ENCODE measurements at places on chromosomes 7 and 10.

DNA sequence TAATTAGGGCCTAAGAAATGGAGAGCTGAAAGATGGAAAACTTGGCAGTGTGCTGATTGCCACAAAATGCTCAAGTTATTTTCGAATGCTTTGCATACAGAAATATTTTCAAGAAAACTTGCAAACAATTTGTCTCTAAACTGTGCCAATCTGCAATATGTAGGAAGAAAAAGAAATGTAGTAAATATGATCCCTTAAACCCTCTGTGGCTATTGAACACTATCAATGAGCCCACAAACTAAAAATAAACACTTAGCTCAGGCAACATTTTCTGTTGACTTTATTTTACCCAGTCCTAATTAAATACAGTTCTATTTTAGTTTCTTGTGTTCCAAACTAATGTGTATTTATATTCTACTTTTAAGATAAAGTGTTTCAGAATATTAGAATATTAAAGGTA is 342.1 kb downstream of the SEMA3D start:
- no peak for DNase-seq

DNA sequence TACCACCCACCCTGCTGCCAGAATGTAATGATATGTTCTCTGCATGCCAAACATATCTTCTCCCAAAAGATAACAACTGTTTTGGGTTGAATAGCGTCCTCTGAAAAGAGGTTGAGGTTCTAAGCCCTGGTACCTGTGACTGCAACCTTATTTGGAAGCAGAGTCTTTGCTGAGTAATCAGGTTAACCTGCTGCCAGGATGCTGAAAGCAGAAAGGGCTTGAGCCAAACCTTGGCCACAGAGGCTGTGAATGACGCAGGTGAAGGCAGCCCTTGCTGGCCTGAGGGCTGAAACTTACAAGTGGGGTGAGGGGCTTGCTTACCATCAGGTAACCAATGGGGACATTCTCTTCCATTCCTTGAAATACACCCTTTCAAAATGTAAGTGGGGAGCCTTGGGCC is 151.8 kb upstream of the RHEB start:
- DNase-seq = no peak

DNA sequence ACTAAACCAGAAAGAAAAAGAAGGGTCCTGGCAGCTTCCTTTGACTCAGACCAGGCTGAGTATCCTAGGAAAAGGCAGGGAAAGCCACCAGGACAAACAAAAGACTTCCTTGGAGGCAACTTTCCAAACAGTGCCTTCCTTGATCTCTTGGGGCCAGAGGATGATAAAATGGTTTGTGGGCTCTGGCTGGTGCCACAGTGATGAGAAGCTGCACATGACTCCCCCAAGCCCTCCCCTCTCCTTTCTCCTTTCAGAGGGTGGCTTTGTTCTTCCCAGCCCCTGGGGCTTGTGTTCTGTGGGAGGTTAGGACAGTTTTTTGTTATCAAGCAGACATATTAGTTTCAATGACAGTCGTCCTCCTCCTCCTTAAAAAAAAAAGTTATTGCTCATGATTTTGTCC is 183.2 kb downstream of the SEM1 start:
- no peak for DNase-seq

GRCh38 chr7:150948791-150949251 is 29.3 kb downstream of the KCNH2 start:
- DNase-seq = no peak

DNA sequence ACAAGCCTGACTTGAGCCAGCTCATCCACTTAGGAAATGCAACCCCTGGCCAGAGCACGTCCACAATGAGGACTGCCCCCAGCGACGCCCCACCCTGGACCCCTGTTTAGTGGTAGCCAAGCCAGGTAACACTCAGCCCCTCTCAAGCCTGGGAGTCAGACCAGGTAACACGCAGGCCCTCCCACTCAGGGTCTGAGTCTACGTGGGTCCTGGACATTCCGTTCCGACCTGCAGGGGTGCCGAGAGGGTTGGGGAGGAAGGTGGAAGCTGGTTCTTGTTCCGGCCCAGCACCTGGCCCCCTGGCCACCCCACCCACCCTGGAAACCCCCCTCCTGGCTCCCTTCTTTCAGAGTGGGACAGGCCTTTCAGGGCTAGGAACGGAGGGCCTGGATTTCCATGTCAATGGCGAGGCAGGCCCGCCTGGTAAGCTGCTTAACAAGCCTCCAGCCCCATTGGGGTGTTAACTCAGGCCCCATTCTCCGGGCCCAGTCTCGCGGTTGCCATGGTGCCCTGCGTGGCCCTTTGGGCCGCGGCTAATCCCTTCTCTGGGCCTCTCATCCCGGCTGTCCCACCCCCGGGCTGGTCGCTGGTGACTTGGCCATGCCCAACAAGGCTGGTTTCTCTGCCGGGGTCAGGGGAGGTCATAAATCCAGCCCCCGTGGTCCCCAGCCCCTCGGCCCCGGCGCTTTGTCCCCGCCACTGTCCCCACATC is 19.7 kb upstream of the LFNG start:
- DNase-seq = no peak

- no peak for DNase-seq
Observed at GRCh38 chr10:49106451-49106850, 8.9 kb downstream of the VSTM4 start.

DNA sequence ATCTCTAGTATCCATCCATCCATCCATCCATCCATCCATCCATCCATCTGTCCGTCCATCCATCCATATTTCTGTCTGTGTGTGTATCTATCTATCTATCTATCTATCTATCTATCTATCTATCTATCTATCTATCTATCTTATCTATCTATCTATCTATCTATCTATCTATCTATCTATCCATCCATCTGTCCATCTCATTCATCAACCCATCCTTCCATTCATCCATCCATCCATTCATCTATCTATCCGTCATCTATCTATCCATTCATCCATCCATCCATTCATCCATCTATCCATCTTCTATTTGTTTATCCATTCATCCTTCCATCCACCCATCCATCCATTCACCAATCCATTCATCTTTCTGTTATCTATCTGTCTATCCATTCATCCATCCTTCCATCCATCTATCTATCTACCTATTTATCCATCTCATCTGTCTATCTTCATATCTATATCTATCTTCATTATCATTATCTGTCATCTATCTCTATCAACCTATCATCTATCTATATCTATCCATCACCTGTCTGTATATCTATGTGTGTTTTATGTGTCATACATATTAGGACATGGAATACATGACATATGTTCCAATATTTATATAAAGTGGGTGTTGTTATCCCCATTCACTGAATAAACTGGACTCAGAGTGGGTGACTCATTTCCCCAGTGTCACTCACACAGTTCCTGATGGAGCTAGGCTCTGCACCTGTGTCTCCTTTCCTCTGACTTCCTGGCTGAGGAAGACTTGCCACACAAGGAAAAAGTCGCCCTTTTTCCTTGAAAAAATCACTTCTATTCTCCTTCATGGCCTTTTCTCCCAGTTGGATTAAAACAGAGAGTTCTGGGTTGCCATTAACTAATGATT is 200.1 kb downstream of the CCDC3 start:
- DNase-seq = peak; percentile 91

- DNase-seq = no peak
Observed at GRCh38 chr7:38585572-38586354, 45.4 kb downstream of the AMPH start.
